IPS-NIHi11 (cell line): ENCODE measurements at places on chromosomes 2 and 18.

DNA sequence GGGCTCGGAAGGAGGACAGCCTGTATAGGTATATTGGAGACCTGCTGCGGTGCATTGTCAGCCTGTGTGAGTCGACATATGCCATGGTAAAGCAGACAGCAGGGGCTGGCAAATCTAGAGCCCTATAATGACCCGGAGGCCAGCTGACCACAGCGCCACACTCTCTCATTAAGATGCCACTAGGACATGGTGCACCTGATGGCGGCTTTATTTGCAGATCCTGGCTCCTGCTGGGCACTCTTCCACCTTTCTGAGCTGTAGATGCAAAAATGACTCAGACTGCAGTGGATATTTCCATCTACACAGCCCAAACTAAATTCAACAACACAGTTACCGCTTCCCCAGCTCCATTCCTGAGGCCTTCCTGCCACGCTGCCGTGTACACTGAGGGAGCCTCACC lies 389.9 kb downstream of the TNS1 start:
- no peak for DNase-seq

- no peak for DNase-seq
These were observed 11.1 kb upstream of the GPBAR1 start for GRCh38 chr2:218249691-218250090.

GRCh38 chr2:81097361-81097760 lies 792.8 kb upstream of the LRRTM1 start:
- DNase-seq = no peak

- no peak for DNase-seq
These were observed 35.5 kb upstream of the RMP24 start for GRCh38 chr18:35936951-35937350.

- DNase-seq = no peak
These were observed 866.5 kb upstream of the VRK2 start for GRCh38 chr2:57180042-57180567.
